Adrenal gland (tissue), 19 donors: ENCODE measurements at places on chromosomes 5 and 9. TPM values are rescaled to one million over a fixed set of nuclear protein-coding genes. Genes with fewer than 3 reads are reported as not detected.

DNA sequence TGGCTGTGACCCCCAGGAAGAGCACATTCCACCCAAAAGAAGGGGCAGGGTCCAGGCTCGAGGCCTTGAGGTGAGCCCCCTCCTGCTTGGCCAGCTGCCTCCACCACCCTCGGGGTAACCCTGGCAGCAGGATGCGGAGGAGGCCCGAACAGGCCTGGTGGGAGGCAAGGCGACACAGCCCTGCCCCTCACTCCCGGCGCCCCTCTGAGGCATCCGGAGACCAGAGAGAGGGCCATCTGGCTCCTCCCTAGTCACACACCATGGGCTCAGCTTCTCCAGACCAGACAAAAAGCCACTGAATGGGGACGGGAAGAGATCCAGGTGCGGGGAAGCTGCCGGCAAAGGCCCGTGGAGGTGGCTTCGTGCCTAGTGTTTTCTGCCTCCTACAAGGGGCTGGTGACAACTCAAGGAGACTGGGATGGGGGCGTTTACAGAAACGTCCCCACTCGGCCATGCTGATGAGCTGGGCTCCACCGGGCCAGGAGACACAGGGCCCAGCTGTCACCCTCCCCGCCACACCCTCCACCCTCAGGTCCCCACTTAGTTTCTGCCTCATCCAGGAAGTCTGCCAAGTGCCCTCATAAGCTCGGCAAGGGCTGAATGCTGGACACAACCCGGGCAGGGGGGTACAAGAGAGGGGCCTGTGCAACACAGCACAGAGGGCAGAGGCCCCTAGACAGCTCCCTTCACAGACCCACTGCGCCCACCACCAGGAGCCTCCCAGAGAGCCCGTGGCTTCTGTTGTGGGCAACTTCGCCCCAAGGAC is 41.9 kb downstream of the NACC2 start:
- no peak for DNase-seq

- DNase-seq = no peak
Measured at GRCh38 chr9:122286764-122287163, 22.1 kb downstream of the MRRF start.

The TYRP1 gene
- total RNA-seq = not detected

DNA sequence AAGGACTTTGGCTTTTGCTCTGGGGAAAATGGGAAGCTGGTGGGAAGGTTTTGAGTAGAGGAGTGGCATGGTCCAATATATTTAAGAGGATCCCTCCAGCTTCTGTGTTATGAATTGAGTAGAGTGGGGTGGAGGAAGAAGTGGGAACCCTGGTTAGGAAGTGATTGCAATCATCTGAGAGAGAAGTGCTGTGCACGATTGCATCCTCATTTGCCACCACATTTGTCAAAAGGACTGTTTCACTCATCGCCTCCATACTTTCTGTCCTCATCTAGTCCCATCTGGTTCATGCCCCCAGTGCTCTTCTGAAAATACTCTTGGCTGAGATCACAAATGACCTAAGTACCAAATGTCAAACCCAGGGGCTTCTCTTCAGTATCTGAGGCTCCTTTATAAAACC is 192.1 kb downstream of the RAB3C start:
- DNase-seq = no peak

The SCGB3A2 gene
- total RNA-seq = not detected

The KIF4B gene
- not detected for total RNA-seq
